H1 (cell line): ENCODE measurements at places on chromosomes 7 and 10.

- DNase-seq, result no peak
Measured at GRCh38 chr10:45438466-45439090, 64.6 kb downstream of the ALOX5 start.

- DNase-seq, result no peak
Measured at GRCh38 chr10:17431871-17432311, 22.5 kb downstream of the ST8SIA6 start.

GRCh38 chr7:108311446-108312168 is 144.6 kb downstream of the NRCAM start:
- no peak for DNase-seq

GRCh38 chr10:4151466-4151865 is 366.5 kb upstream of the KLF6 start:
- peak; percentile 68 for DNase-seq

GRCh38 chr7:30585675-30586074 is 9.0 kb upstream of the GARS1 start:
- DNase-seq, result no peak
